Stimulated activated CD4-positive, alpha-beta T cell treated with anti-CD3 and anti-CD28 coated beads, Interleukin-2, amount 100 ng/mL, for 24 hours (primary cell): ENCODE measurements at places on chromosomes 11 and 22.

- DNase-seq, result no peak
These were observed 243.4 kb upstream of the DDI1 start for GRCh38 chr11:103792981-103793468.

- no peak for DNase-seq
These were observed 19.1 kb downstream of the MPEG1 start for GRCh38 chr11:59193587-59194130.

DNA sequence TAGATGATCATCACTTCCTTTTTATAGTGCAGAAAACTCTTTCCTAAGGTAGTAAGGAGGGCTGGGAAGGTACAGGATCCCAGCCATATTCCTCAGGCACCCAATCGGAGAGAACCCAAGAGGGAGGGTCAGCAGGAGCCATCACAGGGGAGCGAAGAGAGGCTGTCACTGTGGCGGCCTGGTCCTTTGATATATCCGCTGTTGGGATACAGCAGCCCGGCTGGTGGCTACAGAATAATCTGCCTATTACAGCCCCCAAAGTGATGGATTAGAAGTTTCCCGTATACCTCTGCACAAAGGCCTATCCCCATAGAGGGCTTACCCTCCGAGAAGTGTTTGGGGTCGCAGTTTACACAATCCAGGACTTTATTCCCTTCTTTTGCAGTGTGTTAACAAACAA lies 48.5 kb downstream of the OR4D9 start:
- no peak for DNase-seq

GRCh38 chr11:78841456-78842060 lies 266.9 kb upstream of the NARS2 start:
- no peak for DNase-seq

DNA sequence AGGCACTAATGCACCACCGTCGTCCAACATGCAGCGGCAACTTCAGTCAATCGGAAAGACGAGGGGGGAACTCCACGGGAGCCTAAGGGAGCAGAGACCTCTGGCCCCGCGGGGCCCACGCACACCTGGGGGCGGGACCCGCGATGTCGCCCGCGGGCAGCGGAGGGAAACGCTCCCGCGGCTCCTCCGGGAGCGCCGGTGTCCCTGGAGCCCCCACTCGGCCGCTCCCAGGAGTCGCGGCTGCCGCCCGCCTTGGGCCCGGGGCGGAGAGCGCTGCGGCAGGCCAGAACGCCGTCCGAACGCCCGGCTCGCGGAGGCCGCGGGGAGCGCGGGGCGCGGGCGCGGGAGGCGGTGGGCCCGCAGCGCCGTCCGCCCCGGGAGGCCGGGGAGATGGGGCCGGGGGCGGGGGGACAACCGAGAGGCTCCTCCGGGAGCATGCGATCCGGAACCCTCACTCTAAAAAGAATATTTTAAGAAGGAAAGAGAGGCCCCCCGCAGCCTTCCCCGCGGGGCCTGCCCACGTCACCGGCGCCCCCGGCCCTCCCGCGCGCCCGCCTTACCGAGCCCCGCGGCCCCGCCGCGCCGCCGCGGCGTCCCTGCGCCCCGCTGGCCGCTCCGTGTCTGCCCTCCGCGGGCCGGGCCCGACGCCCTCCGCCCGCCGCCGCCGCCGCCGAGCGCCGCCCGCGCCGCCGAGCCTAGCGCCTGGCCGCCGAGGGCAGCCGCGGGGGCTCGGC lies 86.6 kb upstream of the ARHGAP32 start:
- peak; percentile 20 for DNase-seq
